Stimulated activated CD8-positive, alpha-beta memory T cell treated with anti-CD3 and anti-CD28 coated beads, Interleukin-4, amount 100 ng/mL, for 4 hours (primary cell): ENCODE measurements at places on chromosomes 13 and 19.

GRCh38 chr13:26977541-26977940, 194.1 kb downstream of the USP12 start:
- no peak for DNase-seq

DNA sequence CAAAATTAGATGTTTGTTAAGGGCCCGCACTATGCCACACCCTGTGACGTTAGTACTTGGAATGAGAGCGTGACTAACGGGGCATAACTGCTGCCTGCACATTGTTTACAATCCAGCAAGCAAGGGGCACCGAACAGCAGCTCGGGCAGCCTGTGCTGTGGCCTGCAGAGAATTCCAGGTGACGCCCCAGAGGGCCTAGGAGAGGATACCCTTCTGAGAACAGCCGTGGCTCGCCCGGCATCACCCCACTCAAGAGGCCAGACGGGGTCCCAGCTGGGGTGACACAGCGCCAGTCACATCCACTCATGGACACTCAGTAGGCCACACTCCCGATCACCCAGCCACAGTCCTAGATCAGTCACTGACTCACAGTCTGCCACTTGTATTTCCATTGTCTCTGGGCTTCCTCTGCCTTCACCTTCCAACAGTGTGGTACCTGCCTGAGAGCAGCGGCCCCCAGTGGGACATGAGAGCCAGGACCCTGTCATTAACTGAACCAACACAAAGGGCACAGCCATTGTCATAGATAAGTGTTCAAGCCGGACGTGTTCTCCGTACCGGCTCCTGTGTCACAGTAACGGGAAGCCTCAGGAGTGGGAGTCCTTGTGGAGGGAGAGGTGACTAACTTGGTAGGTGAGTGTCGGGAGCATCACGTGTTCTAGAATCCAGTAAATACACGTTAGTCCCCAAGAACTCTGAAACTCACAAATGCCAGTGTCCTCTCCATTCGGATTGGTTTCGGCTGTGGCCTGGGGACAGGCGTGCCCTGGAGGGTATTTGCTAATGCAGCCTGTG, 7.5 kb downstream of the ZNF331 start:
- DNase-seq, result no peak

DNA sequence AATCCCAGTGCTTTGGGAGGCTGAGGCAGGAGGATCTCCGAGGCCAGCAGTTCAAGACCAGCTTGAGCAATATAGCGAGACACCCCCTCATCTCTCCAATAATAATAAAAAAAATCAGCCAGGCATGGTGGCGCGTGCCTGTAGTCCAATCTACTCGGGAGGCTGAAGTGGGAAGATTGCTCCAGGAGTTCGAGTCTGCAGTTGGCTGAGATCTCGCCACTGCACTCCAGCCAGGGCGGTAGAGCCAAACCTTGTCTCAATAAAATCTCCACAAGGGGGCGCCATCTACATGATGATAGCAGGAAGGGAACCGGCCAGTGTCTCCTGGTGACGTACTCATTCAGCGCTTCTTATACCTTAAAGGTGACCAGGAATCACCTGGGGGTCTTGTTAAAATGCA, 13.6 kb upstream of the C5AR1 start:
- DNase-seq, result peak; percentile 62

DNA sequence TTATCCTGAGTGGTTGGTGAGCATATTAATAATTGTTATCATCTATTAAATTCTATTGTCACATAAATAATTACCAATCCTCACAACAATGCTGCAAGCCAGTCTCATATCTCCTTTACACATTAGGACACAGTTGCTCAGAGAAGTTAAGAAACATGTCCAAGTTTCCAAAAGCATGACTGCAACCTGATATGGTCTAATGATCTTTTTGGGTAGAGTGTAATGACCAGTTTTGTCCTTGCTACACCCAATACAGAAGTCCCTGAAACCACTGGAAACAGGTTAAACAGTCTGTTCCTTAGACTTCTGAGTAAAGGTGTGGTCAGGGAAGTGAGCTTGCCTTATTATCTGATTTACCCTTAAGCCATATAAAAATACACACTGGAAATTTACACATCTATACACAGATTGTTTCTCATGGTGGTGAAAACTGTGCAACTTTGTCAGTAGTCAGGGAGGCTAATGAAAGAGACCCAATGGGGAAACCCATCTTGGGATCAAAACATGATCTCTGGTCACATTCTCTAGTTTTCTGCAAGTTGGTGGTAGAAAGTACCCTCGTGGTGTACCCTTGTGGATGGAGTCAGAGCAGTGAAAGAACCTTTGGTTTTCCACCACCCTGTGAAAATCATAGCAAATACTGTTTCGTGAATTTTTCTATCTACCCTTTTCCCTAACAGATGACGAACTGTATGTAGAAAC, 146.0 kb upstream of the KLF12 start:
- DNase-seq, result no peak

- DNase-seq, result no peak
Observed at GRCh38 chr13:90293793-90294361, 1053.6 kb upstream of the MIR17HG start.

DNA sequence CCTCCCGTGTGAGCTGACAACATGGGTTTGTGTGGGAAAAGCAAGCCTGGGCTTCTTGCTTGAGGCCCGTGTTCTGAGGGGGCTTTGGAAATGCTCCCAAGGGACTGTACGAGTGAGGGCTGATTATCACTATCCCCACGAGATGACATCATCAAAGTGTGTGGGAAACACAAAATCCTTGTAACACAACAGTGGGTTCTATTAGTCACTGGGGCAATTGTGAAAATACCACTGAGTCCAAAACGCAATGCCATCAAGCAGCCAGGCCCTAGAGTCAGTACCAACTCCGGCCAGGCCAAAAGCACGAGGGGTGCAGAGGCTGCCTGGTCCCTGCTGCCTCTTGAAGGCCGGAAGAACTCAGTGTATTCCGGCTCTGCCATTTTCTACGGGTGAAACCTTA, 29.6 kb downstream of the CAPS start:
- DNase-seq, result no peak

DNA sequence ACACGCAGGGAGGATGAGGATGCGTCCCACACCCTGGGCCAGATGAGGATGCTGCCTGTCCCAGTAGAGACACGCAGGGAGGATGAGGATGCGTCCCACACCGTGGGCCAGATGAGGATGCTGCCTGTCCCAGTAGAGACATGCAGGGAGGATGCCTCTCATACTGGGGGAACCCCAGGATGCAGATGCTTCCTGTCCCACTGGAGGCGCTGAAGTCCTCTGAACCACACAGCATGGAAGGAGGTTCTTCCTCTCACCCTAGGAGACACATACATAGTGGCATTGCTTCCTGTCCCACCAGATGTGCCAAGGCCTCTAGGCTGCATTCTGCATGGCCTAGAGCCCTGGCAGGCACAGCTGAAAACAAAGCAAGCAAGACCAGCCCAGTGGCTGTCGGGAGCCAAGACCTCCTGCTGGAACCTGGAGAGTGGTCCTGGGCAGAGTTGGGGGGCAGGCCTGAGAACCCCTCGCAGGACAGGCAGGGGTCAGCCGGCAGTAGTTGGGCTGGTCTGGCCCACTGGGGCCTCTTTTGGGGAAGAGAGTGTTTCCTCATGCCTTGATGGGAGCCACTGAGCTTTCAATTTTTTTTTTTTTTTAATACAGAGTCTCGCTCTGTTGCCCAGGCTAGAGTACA, 4.3 kb downstream of the HPN start:
- no peak for DNase-seq

DNA sequence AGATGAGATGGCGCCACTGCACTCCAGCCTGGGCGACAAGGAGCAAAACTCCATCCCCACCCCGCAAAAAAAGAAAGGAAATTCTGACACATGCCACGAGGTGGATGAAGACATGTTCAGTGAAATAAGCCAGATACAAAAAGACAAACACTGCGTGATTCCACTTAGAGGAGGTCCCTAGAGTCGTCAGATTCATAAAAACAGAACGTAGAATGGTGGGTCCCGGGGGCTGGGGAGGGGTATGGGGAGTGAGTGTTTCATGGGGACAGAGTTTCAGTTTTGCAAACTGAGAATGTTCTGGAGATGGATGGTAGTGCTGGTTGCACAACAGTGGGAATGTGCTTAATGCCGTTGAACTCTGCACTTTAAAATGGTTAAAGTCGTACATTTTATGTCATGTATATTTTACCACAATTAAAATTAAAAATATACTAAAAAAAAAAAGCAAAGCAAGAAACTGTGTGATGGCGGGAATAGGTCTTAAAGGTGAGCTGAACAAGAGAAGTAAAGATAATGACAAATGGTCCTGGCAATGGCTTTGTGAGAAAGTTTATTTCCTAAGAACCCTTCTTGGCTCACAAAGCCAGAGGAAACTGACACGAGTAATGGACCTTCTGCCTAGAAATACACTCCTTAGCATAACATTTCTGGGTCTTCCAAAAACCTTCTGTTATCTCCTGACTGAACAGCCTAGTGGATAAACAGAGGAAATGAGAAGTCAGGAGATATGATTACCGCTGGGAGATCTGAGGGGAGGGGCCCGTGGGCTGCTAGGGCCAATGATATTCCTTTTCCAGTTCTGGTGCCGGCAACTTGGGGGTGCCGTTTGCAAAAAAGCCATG, 4.2 kb upstream of the SPC24 start:
- DNase-seq, result no peak
